Activated T-cell treated with anti-CD3 and anti-CD28 coated beads, Interleukin-2, amount 50 U/mL, for 72 hours (primary cell): ENCODE measurements at places on chromosomes 3 and 15.

DNA sequence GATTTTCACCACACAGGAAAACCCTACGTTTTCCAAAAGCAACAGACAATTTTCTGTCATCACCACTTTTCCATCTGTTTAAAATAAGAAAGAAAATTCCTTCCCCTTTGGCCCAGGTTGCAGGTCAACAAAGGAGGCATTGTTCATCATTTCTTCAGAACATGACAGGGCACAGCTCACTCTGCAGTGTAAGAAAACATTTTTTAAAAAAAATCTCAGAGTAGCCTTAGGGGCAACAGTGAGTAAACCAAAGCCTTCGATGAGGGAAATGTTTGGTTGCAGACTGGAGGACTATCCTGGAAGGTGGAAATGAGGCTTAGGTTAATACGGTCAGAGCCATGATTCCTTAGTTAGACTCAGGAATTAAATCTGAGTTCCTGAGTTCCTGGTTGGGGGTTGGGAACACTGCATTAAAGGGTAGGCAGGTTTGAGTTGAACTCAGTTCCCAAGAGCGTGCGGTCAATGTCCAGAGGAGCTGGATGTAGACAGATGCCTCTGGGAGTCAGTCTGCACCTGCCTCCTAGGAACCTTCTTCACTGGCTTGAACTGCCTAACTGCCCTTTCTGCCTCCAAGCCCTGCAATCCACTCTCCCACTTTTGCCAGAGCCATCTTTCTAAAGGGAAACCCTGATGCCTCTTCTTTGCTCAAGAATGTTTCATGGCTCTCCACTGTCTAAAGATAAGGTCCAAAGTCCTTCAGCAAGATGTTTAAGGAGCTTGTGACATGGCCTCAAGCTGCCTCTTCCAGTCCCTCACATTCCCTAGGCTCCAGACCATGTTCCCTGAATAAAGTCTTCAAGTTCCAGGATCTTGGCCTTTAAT lies 3.3 kb upstream of the HES1 start:
- no peak for DNase-seq

- no peak for DNase-seq
Measured at GRCh38 chr15:78457101-78457500, 19.1 kb downstream of the IREB2 start.

- no peak for DNase-seq
Measured at GRCh38 chr3:55337641-55338180, 149.4 kb downstream of the WNT5A start.

GRCh38 chr3:101527441-101527840 lies 14.4 kb upstream of the SENP7 start:
- DNase-seq, result no peak

- no peak for DNase-seq
Measured at GRCh38 chr3:53525765-53526703, 31.6 kb downstream of the CACNA1D start.

- no peak for DNase-seq
Measured at GRCh38 chr15:30023798-30024295, 58.9 kb upstream of the GOLGA8J start.

- DNase-seq, result no peak
Measured at GRCh38 chr3:47416041-47416440, 35.2 kb downstream of the PTPN23 start.

- DNase-seq, result no peak
Measured at GRCh38 chr15:99717161-99718009, 15.9 kb downstream of the LYSMD4 start.

DNA sequence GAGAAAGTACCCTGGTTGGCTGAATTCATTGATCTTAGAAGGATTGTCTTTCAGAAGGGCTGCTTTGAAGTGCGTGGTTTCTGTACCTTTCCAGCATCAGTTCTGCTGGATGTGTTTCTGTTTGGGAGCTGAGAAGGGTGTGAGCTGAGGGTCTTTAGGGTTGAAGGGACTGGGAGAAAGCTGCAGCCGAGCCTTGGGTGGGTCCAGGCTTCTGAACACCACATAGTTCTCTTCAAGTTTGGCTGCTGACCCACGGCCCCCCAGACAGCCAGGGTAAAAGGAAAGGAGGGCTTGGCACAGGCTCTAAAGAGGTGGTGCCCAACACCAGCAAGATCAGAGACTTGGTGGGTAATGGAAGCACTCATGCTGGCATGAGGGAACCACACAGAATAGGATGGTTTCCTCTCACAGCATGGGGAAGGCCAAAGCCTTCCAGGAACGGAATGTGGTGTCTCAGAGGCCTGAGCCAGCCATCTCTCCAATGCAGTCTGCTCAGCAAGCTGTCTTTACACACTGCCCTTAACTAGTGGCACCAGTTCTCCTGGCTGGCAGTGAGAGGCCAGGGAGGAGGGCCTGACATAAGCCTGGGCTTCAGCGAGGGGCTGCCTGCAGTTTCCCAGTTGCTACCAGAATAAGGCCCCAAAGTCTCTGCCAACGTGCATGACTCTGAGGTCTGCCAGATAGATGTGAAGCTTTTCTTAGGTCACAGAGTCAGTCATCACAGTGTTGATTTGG lies 239.0 kb upstream of the TRIM42 start:
- no peak for DNase-seq

DNA sequence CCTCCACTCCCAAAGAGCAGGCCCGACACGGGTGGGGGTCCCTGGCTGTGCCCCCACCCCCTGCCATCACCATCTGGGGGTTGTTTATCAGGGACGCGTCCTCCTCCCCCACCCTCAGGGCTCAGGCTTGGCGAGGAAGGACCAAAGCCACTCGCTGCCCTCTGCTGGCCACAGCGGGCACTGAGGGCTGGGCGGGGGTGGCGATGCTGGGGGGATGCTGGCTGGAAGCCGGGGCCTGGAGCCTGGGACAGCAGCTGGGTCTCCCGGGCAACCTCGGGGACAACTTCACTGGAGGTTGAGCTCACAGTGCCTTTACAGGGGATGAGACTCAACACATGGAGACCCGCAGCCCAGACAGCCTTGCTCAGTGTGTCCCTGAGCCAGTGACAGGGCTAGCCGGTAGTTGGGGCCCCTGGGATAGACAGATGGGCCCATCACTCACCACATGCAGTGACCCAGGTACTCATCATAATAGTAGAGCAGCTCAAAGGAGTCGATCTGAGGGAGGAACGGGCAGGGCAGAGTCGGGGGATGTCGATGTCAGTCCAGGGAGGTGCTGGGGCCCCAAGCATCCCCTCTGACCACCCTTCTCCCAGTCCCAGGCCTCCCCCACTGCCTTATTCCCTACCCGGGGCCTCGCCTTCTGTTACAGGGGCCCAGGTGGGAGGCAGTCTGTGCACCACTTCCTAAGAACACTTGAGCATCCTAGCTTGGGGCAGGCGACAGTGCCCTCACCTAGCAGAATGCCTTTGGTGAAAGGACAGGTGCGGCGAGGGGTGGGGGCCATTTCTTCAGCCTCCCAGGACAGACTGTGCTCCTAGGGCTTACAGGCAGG lies 5.9 kb upstream of the CALML4 start:
- peak; percentile 62 for DNase-seq

DNA sequence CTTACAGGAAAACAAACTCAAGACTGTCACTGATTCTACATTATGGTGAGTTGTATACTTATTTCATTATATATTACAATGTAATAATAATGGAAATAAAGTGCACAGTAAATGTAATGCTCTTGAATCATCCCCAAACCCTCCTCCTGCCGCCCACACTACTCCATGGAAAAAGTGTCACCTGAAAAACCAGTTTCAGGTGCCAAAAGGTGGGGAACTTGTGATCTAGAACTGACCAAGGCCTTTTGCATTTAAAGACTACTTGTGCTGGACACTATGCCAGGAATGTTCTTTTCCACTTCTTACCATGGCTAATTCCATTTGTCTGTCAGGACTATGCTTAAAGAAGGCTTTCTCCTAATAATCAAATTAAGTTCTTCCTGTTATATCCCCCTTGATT lies 32.3 kb downstream of the ROBO2 start:
- DNase-seq, result no peak

DNA sequence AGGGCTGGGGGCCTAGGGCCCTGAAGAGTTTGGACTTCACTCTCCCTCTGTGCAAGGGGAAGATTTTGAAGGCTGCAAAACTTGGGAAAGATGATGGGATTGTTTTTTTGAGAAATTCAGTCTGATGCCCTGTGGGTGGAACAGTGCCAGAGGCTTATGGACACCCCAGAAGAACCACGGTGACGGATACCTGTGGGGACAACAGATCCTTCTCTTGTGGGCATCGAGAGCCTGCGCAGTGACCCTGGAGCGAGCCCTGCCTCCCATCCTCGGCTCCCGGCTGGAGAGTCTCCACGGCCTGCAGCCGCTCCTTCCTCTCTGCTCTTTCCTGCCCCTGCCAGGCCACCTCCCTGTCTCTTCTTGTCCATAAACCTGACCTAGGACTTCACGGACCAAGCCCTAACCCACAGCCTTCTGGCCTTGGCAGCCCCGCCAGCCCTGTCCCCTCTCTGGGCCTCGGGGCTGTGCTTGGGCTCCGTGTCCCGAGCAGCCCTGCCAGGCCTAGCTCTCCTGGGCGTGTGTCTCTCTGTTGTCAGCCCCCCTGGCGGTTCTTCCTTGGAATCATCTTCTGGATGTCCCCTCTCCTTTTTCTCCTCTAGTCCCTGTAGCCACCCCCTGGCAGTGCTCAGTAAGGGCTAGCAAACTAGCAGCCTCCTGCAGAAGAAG lies 98.4 kb downstream of the VGLL4 start:
- no peak for DNase-seq

DNA sequence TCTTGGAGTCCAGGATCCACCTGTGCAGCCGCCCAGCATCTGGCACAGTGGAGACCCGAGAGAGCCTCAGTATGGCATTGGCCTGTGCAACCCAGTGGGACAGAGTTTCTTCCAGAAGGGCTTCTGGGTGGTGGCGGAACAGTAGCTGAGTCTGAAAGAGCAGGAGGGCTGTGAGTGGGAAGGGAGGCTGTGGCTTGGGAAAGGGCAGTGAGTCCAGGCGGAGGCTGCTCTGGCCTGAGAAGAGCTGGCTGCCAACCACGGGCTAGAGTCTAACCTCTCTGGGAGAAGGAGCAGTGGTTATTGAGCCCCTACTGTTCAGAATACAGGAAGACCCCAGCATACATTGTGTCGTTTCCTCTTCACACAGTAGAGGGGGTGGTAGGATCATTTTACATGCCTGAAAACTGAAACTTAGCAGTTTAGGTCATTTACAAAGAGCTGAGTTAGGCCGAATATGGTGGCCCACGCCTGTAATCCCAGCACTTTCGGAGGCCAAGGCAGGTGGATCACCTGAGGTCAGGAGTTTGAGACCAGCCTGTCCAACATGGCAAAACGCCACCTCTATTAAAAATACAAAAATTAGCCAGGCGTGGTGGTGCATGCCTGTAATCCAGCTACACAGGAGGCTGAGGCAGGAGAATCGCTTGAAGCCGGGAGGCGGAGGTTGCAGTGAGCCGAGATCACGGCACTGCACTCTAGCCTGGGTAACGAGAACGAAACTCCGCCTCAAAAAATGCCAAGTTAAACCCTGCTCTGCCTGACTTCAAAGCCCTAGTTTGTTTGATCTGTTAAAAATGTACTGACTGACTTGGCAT lies 3.2 kb downstream of the AEN start:
- DNase-seq, result no peak
